Midbrain (tissue), 1 donor: ENCODE measurements at places on chromosomes 5 and 9.

DNA sequence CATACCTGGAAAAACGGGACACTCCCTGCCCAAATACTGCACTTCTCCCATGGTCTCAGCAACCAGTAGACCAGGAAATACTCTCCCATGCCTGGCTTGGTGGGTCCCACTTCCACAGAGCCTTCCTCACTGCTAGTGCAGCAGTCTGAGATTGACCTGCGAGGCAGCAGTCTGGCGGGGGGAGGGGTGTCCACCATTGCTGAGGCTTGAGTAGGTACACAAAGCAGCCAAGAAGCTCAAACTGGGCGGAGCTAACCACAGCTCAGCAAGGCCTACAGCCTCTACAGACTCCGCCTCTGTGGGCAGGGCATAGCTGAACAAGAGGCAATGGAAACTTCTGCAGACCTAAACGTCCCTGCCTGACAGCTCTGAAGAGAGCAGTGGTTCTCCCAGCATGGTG lies 191.5 kb upstream of the FTMT start:
- no peak for DNase-seq

GRCh38 chr5:132353486-132353995 lies 16.0 kb upstream of the SLC22A5 start:
- no peak for DNase-seq

- DNase-seq, result no peak
These were observed 8.9 kb downstream of the MRPL22 start for GRCh38 chr5:154949781-154950180.

DNA sequence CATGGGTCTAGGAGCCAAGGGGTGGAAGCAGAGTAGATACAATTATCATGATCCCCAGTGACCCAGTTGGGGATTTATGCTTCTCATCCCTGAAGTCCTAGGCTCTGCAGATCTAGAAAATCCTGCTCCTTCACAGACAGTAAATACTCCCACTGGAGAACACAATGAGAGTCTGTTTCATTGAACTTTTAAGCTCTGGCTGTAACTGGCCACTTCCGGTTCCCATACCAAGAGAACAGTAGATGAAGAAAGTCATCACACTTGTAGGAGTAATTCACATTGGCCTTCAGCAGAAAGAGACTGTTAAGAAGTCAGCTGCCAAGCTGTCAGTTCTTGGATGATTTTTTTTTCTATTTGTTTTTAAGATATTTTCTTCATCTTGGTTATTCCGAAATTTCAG lies 597.1 kb downstream of the ACTL7B start:
- DNase-seq, result no peak

GRCh38 chr5:149767281-149767550 lies 37.1 kb downstream of the PPARGC1B start:
- no peak for DNase-seq

DNA sequence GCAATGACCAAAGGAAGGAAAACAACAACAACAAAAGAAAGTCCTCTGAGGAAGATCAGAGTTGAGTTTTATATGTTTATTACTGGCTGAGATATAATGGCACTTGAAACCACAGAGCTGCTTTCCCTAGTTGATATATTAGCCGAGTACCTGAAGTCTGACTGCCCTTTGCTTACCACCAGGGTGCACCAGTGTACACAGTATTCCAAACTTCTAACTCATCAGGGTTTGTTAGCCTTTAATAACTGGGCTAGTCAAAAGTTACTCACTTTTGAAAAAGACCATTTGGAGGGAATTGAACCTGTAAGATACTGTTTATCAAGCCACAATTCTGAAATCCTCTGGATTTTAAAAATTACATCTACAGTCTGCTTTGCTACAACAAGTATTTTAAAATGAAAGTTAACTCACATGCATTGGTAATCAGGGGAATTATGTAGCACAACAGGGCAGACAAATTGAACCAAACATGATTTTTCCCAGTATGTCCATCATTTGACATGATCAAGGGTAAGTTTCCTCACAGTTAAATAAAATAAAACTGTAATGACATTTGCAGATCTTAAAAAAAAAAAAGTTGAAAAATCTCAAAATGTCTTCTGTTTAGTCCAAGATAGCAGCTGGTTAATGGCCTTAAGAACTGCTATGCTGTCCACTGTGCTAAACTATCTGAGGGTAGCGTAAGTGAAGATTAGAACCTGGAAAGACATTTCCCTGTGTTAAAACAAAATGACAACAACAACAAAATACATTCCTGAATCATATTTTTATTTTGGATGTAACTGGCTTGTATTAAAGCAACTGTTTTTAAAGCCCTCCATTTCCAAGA lies 57.3 kb upstream of the C6 start:
- peak; percentile 70 for DNase-seq

GRCh38 chr5:139271201-139272027 lies 22.1 kb upstream of the MATR3 start:
- no peak for DNase-seq

GRCh38 chr5:157857816-157858526 lies 974 bp downstream of the CLINT1 start:
- peak; percentile 2 for DNase-seq

GRCh38 chr5:6545036-6545693 lies 87.7 kb downstream of the NSUN2 start:
- no peak for DNase-seq

GRCh38 chr9:136455043-136456002 lies 15.7 kb upstream of the INPP5E start:
- DNase-seq, result no peak

- DNase-seq, result no peak
These were observed 172.1 kb upstream of the DAP start for GRCh38 chr5:10933121-10933520.

- peak; percentile 68 for DNase-seq
These were observed 27.2 kb upstream of the ZNF608 start for GRCh38 chr5:124773315-124774311.

DNA sequence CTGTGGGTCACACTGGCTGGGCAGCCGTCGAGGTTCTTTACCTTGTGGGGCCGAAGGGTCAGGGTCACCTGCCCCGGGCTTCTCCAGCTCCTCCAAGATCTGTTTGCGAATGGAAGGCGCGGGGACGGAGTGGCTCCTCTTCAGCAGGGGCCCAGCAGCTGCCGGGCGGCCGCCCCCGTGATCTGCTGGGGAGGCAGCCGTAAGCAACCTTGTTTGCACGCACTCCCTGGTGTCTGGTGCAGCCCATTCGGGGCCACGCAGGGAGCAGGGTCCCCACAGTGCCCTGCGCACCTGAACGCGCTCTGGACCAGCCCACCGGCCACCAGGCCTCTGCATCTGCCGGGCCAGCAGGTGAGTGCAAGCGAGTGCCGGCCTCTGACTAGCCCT lies 34.9 kb downstream of the PNPLA7 start:
- no peak for DNase-seq

DNA sequence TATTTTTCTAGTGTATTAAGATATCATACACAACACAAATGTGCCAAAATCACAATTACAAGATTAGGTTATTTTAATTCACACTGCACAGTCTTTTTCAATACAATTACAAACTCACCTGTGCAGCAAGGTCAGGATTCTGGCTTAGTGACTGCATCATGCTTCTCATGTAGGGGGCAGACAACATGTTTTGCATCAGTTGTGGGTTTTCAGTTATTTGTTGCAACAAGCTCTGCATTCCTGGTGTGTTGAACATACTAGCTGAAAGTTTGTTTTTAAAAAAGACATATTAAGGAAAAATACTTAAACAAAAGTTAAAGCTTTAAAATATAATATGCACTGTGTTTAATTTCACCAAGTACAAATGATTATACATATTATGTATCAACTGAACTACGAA lies 38.7 kb downstream of the UBQLN1 start:
- DNase-seq, result no peak

GRCh38 chr5:67037171-67037570 lies 159.4 kb downstream of the CD180 start:
- DNase-seq, result no peak

- no peak for DNase-seq
These were observed 110.2 kb downstream of the NSG2 start for GRCh38 chr5:174155706-174156105.

GRCh38 chr5:174188295-174188694 lies 142.8 kb downstream of the NSG2 start:
- no peak for DNase-seq

- no peak for DNase-seq
These were observed 76.0 kb upstream of the PIP5K1B start for GRCh38 chr9:68629042-68629441.

DNA sequence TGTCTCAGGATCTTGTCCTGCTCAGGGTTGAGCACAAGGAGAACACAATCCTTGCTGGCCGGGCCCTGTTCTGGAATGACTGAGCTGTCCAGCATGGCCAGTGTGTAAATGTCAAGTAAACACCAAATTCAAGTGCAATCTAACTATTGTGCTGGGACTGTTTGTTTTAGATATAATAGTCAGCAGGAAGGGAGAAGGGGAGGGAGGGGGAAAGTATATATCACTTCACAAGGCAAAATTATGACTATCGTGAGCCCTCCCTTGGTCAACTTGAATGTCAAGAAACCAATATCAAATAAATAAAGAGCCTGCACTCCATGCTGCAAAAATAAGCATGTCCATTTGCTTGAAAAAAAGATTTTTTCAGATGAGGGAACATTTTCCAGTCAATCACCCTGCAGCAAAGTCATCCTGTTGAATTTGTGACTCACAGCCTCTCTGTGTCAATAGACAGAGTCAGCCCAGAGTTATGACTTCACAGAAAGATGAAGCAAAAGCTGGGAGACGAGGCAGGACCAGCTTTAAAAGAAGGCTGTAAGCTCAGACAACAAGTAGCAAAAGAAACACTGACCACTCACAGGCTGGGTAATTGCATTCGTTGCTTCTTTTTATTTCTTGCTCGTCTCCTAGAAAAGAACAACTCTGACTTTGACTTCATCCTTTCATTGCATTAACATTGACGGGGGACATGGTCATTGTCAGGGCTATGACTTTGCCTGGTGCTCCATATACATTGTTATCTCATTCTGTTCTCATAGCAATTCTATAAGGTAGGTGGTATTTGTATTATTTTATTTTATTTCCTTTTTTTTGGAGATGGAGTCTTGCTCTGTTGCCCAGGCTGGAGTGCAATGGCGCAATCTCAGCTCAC lies 15.3 kb upstream of the KLF4 start:
- DNase-seq, result no peak

DNA sequence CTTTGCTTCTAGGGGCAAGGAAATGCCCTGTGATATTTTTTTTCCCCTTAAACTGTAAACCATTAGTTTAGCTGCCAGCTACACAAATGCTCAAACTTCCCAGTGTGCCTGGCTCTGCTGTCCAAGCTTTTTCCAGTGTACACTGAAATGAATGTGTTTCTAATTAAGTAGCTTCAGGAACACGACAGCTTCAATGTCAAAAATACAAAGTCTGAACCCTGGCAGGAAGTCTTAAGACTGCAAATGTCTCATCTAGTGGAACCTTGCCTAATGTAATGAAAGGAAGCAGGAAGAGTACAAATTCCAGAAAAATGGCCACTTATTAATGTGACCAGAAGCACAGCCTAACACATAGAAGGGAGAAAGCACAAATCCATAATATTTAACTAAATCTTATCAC lies 255.2 kb downstream of the CRB2 start:
- no peak for DNase-seq
